Tibial nerve (tissue), 4 donors: ENCODE measurements at places on chromosomes 12 and 14.

DNA sequence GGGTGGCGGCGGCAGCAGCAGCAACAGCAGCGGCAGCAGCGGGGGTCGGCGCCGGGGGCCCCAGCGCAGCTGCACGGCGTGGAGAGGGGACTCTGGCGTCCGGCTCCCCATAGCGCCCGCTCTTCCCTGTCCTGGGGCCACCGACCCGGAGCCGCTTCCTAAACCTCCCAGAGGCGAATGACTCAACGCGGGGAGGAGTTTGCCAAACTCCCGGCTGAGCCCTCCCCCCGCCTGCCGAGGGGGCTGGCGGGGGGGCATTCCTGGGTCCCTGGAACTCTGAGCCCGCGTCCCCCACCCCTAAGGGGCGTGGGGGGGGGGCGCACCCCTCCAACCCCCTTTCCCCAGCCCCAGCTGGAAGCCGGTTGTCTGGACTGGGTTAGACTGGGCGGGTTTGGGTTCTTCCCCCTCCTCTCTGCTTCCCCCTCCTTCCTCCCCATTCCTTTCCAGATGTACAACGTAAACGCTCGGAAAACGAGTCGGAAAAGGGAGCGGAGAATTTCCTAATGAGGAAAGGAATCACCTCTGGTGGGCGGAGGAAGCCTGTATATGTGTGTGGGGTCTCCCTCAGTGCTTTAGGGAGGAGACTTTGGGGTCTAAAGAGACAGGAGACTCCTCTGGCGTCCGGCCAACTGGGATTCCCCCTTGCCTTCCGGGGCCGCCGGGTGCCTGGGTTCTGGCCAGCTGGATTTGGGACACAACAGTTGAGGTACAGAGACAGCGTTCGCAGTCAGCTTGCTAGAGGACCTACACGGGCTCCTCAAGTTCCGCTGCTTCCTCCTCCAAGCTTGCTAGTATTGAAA lies at the start of gene ITGA5:
Gene ITGA5 (minus strand): TSS at position 179 of the 800 bp plus-strand sequence. CDS start 68 bp downstream, at position 111.
- peak; percentile 69 for DNase-seq

DNA sequence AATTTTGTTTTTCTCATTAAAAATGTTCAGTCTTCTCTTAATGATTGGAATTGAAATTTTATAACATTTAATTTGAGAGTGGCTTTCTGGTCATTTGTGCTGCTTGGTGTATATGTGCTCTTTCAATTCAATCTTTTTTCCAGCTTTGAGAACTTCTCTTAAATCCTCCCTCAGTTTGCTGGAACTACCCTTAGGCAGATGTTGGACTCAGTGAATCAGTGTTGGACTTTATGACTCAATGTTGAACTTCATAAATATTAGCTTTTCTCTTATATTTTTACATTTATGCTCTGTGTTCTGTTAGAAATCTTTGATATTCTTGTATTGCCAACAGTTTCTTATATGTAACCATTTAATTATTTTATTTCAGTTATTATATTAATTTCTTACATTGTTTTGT lies 935.5 kb upstream of the FBXO33 start:
- no peak for DNase-seq

- peak; percentile 14 for DNase-seq
Measured at GRCh38 chr14:76647697-76648298, 113.5 kb upstream of the VASH1 start.

- no peak for DNase-seq
Measured at GRCh38 chr12:56954958-56955355, 2.5 kb downstream of the RDH16 start.

DNA sequence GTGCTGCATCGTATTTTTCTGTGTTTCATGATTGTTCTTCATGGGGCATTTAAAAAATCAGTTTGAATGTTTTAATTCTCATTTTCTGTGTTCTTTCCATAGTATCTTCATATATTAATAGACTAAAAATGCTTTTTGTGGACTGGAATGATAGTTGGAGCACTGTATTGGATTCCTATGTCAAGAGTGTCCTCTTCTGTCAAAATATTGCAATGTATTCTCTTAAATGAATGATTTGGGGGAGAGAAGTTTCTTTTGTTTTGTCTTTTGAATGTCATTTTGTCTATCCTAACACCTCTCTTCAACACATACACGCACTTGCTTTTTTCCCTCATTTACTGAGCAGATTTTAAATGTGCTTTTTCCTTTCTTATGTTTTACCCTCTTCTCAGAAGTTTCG lies 4.7 kb upstream of the EIF2S3B start:
- no peak for DNase-seq

GRCh38 chr14:21385188-21385904 lies 1.5 kb upstream of the SUPT16H start:
- no peak for DNase-seq

- DNase-seq = no peak
Measured at GRCh38 chr14:99137913-99138571, 134.0 kb downstream of the BCL11B start.

DNA sequence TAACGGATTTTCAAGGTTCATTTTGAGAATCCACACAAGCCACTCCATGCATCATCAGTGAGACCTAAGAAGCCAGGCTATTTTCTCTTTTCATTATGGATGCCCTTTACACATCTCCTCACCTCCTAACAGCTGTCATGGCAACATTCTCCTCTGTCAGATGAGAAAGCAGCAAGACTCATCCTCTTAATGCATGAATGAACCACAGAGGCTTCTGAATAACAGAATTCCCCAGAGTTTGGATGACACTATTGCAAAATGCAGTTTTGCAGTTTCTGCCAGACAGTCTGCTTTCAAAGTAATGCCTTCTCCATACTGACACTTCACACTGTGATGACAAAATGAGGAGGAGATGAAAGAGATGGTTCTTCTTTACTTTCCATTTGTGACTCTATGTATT lies 286.7 kb upstream of the GRIP1 start:
- DNase-seq = no peak

DNA sequence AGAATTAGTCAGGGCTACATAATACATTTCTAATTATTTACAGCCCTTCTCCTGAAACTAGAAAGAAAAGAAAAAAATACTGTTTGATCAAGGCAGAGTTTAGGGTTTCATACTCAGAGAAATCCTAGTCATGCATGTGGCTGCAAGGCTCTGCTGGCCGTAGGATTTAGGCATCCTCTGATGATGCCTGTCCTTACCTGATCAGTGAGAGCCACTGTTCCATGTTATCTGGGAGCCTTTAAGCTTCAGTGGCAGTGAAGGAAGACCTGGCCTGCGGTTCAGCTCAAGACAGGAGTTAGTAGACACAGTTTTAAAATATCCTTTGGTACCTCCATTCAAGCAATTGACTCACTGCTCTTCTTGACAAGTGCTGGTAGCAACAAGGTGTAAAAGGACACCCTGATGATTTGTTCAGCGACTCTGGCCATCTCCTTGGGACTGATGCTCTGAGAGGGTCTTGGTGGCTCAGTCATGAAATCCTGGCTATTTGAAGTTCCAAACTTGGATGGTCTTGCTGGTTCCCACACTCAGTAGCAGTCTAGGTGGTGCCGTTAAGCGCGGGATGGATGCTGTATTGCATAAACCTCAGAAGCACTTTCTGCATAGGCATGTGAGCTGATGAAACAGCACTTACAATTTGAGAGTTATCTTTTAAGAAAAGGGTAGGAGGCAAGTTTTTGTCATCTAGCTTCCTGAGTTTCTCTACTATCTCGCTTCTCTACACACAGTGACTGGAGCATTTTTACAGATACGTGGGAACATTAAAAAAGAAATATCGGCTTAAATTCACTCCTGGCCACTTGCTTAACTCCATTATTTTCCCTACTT lies 162.0 kb downstream of the SAMD4A start:
- DNase-seq = no peak
